Ovary (tissue), 10 donors: ENCODE measurements at places on chromosomes 2 and 18.

DNA sequence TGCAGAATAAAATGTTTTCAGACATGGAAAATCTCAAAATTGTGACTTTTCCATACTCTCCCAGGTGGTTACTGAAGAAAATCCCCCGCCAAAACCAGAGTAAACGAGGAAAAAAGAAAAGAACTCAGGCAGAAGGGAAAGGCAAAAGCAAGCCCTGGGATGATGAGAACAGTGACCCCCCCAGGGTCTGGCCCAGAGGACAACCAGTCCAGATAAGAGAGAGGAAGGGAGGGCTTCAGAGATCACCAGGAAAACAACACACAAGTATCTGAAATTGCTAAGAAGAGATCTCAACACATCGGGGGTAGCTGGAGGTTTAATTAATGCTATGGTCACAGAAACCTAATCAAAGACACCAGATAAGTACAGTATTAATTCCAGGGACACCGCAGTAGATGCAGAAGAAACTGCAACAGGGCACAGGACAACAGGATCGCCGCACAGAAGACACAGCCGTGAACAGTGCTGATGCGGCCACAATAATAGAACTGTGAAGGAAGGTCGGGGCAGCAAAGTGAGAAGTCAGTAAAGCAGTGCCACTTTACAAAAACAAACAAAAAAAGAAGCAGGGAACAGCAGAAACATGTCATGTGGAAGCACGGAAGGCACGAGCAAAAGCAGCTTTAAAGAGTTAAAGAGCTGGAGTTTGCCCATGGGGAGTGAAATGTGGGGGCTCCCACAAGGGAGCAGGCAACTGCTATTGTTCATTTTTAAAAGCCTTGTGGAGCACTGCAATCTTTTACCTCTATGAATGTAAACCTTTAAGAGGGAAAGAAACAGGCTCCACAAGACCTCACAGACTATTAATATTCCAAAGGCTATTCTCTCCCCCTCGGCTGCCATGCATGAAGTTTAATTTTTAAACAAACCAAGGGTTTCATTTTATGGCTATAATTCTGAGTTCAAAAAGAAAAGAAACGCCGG is 28.4 kb downstream of the FAM168B start:
- DNase-seq: no peak

DNA sequence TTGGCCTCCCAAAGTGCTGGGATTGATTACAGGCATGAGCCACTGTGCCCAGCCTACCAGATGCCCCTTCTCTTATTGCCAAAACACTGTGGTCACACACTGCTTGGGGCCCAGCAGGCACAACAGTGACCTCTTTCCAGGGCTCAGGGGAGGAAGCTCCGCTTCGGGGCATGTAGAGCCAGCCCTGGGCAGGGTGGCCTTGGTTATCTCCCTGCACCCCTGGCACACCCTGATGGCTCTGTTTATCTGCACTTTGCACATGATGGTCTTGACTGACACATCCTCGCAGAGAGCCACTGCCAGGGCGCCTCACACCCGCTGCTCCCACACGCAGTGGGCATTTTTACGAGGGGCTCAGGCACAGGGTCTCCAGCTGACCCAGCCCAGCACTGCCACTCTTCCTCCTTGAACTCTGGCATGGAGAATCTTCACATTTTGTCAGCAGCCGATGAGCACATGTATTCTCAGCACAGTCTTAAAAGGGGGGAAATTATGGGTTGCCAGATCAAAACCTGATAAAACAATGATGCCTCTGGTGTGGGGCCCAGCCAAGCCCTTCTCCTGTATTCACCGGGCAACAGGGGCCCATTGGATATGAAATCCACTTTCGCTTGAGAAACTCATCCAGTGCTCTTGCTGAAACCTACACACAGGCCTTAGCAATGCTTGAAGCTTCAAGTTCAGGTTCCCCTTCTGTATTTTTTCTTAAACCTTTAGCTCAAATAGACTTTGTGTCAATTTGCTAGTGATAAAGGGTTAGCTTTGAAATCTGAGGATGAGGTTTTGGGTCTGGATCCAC is 5.9 kb downstream of the GYPC start:
- DNase-seq: no peak

GRCh38 chr2:229270551-229271410 is at the start of gene PID1:
Gene PID1, minus strand, starts transcription at chr2:229271287. Its CDS starts 244 bp downstream, at chr2:229271043.
- peak; percentile 77 for DNase-seq

DNA sequence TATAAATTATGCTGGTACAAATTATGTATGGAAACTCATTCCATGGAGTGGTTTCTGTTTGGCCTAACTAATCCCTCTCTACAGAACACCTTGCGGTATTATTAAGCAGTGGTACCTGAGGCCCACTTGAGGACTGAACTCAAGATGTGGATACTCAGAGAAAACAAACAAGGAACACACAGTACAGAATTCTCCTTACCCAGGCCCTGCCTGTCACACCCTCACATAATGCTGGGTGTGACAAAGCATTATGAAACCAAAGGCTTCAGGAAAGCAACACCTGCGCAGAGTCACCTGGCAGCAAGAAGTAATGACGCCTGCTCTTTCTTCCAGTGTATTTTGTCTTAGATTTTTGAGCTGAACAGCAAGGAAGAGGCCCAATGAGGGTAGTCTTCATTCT is 264.7 kb downstream of the PAX3 start:
- DNase-seq: no peak

DNA sequence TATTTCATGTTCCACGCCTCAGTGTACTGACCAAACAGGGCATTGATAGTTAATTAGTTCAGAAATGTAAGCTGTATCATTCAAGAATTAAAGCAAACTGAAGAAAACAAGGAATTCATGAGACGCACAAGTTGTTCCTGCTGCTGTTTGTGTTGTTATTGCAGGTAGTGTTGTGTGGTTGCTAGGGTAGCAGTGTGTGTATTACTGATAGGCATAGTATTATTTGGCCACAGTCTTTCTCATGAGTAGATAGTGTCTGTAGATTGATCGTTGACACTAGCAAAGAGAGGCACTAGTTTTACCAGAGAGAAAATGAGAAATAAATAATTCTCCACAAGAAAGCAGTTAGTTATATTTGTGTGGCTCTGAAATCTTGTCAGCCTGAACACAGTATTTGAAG is 548.6 kb downstream of the LRP1B start:
- no peak for DNase-seq
